Natural killer cell treated with Interleukin-12 subunit alpha and Interleukin-12 subunit beta and Interleukin-15 and Interleukin-18, amount 100 ng/mL, for 72 hours (primary cell): ENCODE measurements at places on chromosomes 1 and 21. TPM values are rescaled to one million over a fixed set of nuclear protein-coding genes. Genes with fewer than 3 reads are reported as not detected.

DNA sequence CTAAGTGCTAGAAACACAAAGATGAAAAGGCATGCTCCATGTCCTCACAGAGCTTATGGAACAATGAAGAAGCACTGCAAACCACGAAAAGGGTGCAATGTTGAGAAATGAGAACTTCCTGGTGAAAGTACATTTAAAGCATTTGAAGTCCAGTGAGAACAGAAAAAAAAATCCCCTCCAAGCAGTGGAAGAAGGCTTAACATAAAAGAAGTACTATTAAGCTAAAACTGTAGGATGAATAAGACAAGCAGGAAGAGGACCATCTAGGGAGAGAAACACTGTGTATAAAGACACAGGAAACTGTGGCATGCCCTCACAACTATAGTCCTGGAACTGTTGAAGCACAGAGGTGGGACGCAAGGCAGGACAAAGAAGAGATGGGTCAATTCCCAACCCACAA lies 10.0 kb downstream of the TP53BP2 start:
- H3K27me3 ChIP-seq, result no peaks in the 10 kb centered on the region
- DNase-seq, result no peak
- peaks cover 26% of the 10 kb centered on the region for H3K4me1 ChIP-seq

GRCh38 chr1:227788271-227789083 lies 27.0 kb upstream of the PRSS38 start:
- DNase-seq, result peak; percentile 75
- peak overlapping the region; percentile 78 for H3K4me3 ChIP-seq
- H3K27ac ChIP-seq, result no peak overlapping the region
- H3K36me3 ChIP-seq, result no peaks in the 10 kb centered on the region

- no peak overlapping the region for H3K27ac ChIP-seq
Measured at GRCh38 chr1:3028531-3029282, 7.4 kb downstream of the ACTRT2 start.

The OR2M3 gene
- total RNA-seq, result not detected

The ATP6V1G3 gene
- not detected for total RNA-seq

DNA sequence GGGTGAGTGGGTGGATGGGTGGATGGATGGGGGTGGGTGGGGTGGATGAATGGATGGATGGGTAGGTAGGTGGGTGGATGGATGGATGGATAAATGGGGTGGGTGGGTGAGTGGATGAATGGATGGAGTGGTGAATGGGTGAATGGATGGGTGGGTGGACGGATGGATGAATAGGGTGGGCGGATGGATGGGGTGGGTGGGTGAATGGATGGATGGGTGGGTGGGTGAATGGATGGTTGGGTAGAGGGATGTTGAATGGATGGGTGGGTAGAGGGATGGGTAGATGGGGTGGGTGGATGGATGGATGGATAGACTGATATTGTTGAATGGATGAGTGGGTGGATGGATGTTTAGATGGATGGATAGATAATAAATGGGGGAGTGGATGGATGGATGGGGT lies 26.9 kb upstream of the CCDC27 start:
- H3K4me1 ChIP-seq, result no peaks in the 10 kb centered on the region
- no peaks in the 10 kb centered on the region for H3K36me3 ChIP-seq
- H3K27ac ChIP-seq, result no peak overlapping the region
- no peak for DNase-seq

- no peak for DNase-seq
- no peak overlapping the region for H3K27ac ChIP-seq
- H3K4me3 ChIP-seq, result no peak overlapping the region
- H3K4me1 ChIP-seq, result no peaks in the 10 kb centered on the region
- peaks cover 22% of the 10 kb centered on the region for H3K27me3 ChIP-seq
Measured at GRCh38 chr1:63134501-63135173, 187.7 kb upstream of the FOXD3 start.

GRCh38 chr1:35326246-35326866 lies 57.8 kb downstream of the ZMYM4 start:
- peaks cover 5% of the 10 kb centered on the region for H3K4me1 ChIP-seq
- DNase-seq, result no peak
- H3K36me3 ChIP-seq, result no peaks in the 10 kb centered on the region
- H3K27ac ChIP-seq, result no peak overlapping the region
- H3K27me3 ChIP-seq, result no peaks in the 10 kb centered on the region

DNA sequence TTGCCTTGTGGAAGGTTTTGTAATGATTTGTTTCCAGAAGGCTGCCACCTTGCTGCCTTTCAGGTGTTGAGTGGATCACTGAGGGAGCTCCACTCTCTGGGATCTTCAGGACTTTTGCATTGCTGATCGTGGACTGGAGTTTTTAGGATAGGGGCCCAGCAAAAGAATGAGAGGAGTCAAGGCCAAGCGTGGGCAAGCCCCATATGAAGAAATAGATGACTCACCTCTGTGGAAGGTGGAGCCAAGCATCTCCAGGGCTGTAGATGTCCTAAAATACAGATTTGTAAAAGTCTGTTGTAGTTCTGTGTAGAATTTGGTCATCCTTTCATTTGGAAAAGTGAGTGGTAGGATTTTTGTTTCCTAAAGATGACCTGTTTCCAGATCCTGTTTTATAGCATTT lies 67.0 kb downstream of the ST3GAL3 start:
- H3K27ac ChIP-seq, result no peak overlapping the region
- no peak for DNase-seq
- peaks cover 13% of the 10 kb centered on the region for H3K36me3 ChIP-seq
- H3K4me1 ChIP-seq, result peaks cover 1% of the 10 kb centered on the region
- no peak overlapping the region for H3K4me3 ChIP-seq

GRCh38 chr1:107277022-107277421 lies 136.2 kb downstream of the NTNG1 start:
- peaks cover 9% of the 10 kb centered on the region for H3K27me3 ChIP-seq
- no peak overlapping the region for H3K27ac ChIP-seq
- no peaks in the 10 kb centered on the region for H3K36me3 ChIP-seq
- no peak for DNase-seq
- no peaks in the 10 kb centered on the region for H3K4me1 ChIP-seq
